PC-3 (cell line): ENCODE measurements at places on chromosomes 11 and 22. TPM values are rescaled to one million over a fixed set of nuclear protein-coding genes. Genes with fewer than 3 reads are reported as not detected.

DNA sequence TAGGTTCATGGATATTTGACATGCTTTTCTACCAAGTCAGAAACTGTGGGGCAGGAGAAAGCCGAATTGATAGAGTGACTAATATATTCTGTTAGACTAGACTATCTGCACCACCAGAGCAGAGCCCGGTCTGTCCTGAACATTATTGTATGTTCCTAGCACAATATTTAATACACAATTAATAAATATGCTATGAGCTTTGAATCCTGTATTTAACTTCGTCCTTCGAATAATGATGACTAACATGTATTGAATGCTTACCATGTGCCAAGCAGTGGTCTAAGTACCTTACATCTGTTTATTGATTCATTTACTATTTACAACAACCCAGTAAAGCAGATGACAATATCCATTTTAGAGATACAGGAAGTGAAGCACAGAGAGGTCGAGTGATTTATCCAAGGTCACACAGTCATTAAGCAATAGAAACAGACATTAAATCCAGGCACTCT is 44.8 kb upstream of the ANO3 start:
- DNase-seq, result peak; percentile 4

GRCh38 chr22:47594836-47595521 is 832.5 kb downstream of the TBC1D22A start:
- DNase-seq, result no peak

GRCh38 chr11:12506404-12506921 is 129.1 kb downstream of the PARVA start:
- DNase-seq, result no peak

DNA sequence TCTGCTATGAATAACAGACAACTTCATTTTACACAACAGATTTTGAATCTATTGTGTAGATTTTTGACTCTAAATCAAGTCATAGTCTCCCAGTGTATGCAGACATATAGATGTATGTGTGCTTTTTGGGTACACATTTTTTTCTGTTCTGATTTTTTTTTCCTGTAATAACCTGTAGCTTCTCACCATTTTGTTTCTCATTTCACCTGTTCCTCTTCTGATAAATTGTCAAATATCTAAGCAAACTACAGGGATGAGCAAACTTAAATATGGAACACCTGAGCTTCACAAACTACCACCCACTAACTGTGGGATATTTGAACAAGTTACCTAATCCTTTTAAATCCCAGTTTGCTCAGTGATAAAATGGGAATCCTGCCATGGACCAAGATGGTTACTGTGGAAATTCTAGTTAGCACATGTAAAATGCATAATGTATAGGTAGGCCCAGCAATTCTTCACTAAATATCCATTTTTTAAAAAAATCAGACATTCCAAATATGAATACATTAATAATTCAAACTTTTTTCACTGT is 15.7 kb downstream of the LGR4 start:
- peak; percentile 48 for DNase-seq

- no peak for DNase-seq
Observed at GRCh38 chr22:50190941-50191741, 5.4 kb downstream of the TRABD start.

DNA sequence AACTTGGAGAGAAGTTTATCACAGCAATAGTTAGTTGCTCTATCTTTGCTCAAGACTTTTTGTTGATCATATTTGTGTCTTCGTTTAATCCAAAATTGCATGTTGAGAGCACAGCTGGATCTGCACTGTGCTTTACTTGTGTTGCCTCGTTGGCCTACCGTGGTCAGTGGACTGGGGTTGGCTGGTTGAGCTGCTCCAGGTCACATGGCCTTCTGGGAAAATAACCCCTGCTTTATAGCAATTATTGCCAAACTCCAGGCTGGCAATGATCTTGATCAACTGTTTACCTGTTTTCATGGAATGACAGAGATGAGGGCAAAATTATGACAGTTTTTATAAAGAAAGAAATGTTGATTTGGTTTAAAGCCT is 5.7 kb upstream of the PLET1 start:
- DNase-seq, result no peak

- DNase-seq, result no peak
Observed at GRCh38 chr11:26997378-26997777, 3.5 kb downstream of the FIBIN start.

GRCh38 chr11:1467270-1467669 is 19.3 kb downstream of the MOB2 start:
- DNase-seq, result no peak

GRCh38 chr11:64125676-64126075 is 40.2 kb downstream of the MACROD1 start:
- DNase-seq, result no peak

GRCh38 chr22:32561163-32561562 is 86.6 kb downstream of the FBXO7 start:
- DNase-seq, result no peak

DNA sequence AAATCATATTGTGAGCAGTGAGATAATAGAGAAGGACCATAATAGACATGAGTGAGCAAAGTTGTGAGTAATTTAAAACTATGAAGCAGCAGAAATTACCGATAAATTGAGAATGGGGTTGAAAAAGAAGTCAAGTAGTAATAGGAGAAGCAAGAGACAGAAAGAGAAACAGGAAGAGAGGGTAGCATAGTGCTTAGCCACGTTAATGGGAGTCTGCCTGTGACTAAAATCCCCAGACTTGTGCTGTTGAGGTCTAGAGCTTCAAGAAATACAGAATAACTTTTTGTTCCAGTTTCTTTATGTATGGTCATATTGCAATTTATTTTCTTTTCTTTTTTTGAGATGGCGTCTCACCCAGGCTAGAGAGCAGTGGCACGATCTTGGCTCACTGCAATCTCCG is 368.7 kb downstream of the METTL15 start:
- no peak for DNase-seq

DNA sequence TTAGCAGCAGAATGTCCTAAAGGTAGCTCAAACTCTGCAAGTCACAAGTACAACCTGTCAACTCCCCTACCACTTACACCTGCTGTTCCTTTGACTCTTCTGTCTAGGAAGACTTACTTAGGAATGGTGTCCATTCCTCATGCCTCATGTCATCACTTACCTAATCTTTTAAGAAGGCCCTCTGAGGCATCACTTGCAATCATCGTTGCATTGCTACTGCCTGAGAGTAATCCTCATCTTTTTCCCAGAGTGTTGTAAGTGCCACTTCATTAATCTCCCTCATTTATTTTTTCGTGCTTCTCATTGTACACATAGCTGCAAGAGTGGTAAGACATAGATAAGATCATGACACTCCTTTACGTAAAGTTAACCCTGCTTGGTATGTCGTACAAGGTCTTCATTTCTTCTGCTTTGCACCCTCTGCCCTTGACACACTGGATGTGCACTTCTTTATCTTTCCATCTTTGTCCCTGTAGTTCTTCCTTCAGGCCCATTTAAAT is 54.6 kb downstream of the SFI1 start:
- DNase-seq, result no peak

GRCh38 chr11:12182302-12182675 is 71.9 kb downstream of the MICAL2 start:
- no peak for DNase-seq

DNA sequence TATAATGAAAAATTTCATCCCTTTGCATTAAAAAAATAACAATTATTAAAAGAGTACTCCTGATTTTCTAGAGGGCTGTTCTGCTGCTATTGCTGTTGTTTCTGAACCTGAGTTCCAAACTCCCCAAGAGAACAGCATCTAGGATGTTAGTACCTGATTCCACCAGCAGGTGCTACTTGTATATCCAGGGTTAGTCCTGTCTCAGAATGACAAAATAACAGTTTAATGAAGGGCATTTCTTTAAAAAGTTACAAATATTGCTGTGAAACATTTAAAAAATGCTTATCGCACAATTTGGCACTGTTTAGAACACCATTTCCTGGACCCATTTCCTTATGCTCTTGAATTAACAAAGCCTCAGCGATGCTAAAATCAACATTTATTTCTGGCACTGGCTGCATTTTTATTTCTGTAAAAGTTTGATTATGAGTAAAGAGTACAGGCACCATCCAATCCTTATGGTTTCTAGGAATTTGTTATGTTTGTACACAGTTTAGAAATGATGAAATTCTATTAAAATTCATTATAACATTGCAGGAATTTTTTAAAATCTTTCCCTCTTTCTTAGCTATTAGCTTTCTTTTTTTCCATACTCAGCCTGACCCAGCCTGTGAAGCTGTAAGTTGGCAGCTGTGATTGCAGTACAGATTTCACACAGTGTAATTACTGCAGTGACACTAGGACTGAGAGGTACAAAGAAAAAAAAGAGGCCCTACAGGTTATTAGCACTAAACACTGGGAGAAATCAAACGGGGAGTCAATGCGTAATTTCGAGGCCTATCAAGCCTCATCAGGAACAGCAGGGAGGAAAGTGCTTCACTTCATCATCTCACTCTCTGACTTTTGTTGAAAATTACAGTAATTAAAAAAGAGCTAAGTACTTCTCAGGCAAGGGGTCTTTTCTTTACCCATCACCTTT is 208.8 kb downstream of the DCDC1 start:
- peak; percentile 40 for DNase-seq

GRCh38 chr11:2579315-2580060 is 120.3 kb downstream of the KCNQ1OT1 start:
- DNase-seq, result no peak

DNA sequence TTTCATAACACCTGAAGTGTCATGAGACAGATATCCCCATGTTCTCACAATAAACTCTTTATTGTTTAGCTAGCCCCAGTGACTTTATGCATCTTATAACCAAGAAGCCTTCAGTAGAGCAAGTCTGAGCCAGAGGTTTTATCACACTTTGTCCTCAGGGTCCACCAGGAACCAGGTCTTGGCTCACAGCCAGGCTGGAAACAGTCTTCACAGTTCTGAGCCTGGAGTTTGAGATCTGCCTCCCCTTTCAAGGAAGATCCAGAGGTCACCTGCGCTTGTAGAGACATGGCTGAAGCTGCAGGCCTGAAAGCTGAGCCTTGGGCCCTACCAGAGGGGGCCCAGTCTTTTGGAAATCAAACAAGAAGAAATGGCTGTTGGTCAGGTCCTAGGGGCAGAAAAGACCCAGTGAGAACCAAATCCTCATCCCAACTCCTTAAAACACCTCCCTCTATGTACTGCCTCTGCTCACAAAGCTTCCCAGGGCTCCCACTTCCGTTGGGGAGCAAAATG is 3.5 kb downstream of the RRP8 start:
- no peak for DNase-seq

- no peak for DNase-seq
Observed at GRCh38 chr11:110715541-110715940, 3.3 kb upstream of the ARHGAP20 start.

- DNase-seq, result no peak
Observed at GRCh38 chr22:17957204-17957603, 67.2 kb downstream of the MICAL3 start.

DNA sequence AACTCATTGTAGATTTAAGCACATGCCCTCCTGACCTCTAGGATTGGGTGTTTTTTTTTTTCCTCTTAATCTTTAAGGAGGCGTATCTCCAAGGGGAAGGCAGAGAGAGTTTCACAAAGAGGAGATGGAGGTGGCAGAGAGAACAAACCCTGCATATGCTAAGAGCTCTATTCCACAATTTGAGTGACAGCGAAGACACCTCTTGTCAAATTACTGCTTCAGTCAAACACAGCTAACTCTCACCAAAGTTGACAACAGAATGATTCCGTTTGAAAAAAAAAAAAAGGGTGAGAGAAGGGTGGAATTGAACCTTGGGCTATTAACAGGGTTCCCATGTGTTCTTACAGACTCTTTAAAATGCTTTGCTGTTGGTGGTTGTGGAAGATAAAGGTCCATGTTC is 112.6 kb downstream of the NXPE2 start:
- no peak for DNase-seq

GLYATL1 gene
- not detected in 2 replicates for total RNA-seq

GRIK4 gene
- not detected in 2 replicates for total RNA-seq

GRM5 gene
- not detected in 2 replicates for total RNA-seq

OR8D4 gene
- not detected in 2 replicates for total RNA-seq

PGA4 gene
- not detected in 2 replicates for total RNA-seq

NUMA1 gene
- 145 and 202 TPM in 2 replicates for total RNA-seq

FXYD6 gene
- not detected in 2 replicates for total RNA-seq

OR51B5 gene
- 0.63 and 1.7 TPM in 2 replicates for total RNA-seq

NXPE2 gene
- not detected in 2 replicates for total RNA-seq

TMPRSS13 gene
- total RNA-seq, result 2.2 and 2.9 TPM in 2 replicates

DMC1 gene
- total RNA-seq, result not detected in 2 replicates

OR52A1 gene
- not detected in 2 replicates for total RNA-seq

CD3G gene
- not detected in 2 replicates for total RNA-seq
